ENCODE measurements at places on chromosomes 1 and 21.

GRCh38 chr1:13779930-13780329 lies 79.9 kb downstream of the PRDM2 start:
- H3K27ac ChIP-seq: no peak overlapping the region
- no peak for DNase-seq
- no peak overlapping the region for H3K4me3 ChIP-seq
- H3K4me1 ChIP-seq: peaks cover 4% of the 10 kb centered on the region
- no peaks in the 10 kb centered on the region for H3K27me3 ChIP-seq

DNA sequence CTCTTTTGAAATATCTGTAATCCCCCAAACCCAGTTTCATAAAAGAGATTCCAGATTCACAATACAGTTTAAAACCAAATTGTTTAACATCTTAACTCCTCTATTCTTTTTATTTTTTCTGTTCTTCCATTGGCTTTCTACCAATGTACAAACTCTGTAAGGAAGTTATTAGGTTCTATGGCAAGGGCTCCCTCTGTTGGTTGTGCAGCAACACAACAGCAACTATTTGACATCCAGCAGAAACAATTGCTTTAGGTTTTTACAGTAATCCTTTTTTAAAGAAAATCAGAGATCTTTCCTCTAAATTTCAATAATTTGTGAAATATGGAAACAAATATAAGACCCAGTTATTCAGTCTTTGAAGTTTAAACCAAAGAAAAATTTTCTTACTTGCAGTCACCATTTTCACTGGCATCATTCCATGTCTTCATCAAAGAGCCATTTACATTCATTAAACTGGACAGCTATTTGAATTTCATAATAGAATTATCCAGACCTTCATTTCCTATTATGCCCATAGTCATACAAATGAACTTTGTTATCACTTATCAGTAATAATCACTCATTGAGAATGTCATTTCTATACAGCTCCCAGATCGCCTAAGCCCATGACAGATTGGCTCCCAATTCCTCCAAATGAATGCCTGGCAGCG lies 46.5 kb upstream of the RNF11 start:
- no peak overlapping the region for H3K4me3 ChIP-seq
- no peaks in the 10 kb centered on the region for H3K4me1 ChIP-seq
- no peak overlapping the region for H3K27ac ChIP-seq
- DNase-seq: no peak

GRCh38 chr1:36346741-36347370 lies 23.4 kb upstream of the EVA1B start:
- H3K4me1 ChIP-seq: peaks cover 40% of the 10 kb centered on the region
- DNase-seq: no peak
- H3K27me3 ChIP-seq: no peaks in the 10 kb centered on the region
- no peak overlapping the region for H3K4me3 ChIP-seq
- H3K27ac ChIP-seq: no peak overlapping the region
- peaks cover 66% of the 10 kb centered on the region for H3K36me3 ChIP-seq

DNA sequence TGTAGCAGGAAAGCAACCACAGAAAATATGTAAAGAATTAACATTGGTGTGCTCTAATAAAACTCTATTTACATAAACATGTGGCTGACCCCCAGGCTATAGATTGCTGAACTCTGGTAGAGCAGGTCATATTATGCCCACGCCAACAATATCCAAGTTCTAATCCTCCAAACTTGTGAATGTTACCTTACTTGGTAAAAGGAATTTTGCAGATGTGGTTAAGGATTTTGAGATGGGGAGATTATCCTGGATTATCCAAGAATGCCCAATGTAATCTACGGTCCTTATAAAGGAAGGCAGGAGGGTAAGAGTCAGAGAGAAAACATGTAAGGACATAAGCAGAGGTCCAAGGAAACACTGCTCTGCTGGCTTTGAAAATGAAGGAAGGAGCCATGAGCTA lies 201.0 kb downstream of the USH2A start:
- H3K4me1 ChIP-seq: no peaks in the 10 kb centered on the region
- H3K27ac ChIP-seq: no peak overlapping the region
- H3K4me3 ChIP-seq: no peak overlapping the region
- no peak for DNase-seq
- no peaks in the 10 kb centered on the region for H3K36me3 ChIP-seq

- H3K4me3 ChIP-seq: no peak overlapping the region
- H3K27ac ChIP-seq: no peak overlapping the region
- no peaks in the 10 kb centered on the region for H3K27me3 ChIP-seq
- no peaks in the 10 kb centered on the region for H3K4me1 ChIP-seq
- DNase-seq: no peak
These were observed 29.4 kb upstream of the SOD1 start for GRCh38 chr21:31629972-31630711.

GRCh38 chr1:226549094-226549936 lies 751 bp downstream of the STUM start:
- H3K27me3 ChIP-seq: no peaks in the 10 kb centered on the region
- peak overlapping the region; percentile 78 for H3K27ac ChIP-seq
- no peaks in the 10 kb centered on the region for H3K36me3 ChIP-seq
- H3K4me3 ChIP-seq: peak overlapping the region; percentile 69
- H3K4me1 ChIP-seq: peaks cover 34% of the 10 kb centered on the region

DNA sequence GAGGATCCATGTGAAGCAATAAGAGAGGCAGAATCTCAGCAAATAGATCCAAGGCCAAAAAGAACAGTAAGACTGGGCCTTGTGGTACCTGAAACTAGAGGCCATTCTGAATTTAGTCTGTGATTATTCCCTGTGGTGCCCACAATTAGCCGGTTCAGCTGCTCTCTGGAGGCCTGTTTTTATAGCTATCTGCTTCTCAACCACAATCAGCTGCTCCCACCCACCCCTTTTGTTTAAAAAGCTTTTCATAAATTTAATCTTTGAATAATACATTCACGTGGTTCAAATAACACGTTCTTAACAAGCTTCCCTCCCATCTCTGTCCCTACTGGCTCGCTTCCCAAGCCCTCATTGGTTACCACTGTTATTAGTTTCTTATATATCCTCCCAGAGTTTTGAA lies 18.0 kb downstream of the UBE2T start:
- no peak for DNase-seq
- H3K4me1 ChIP-seq: no peaks in the 10 kb centered on the region
- no peaks in the 10 kb centered on the region for H3K27me3 ChIP-seq
- H3K4me3 ChIP-seq: no peak overlapping the region
- H3K36me3 ChIP-seq: peaks cover 14% of the 10 kb centered on the region
- H3K27ac ChIP-seq: no peak overlapping the region

- H3K36me3 ChIP-seq: no peaks in the 10 kb centered on the region
- no peak for DNase-seq
- H3K4me3 ChIP-seq: no peak overlapping the region
- H3K27me3 ChIP-seq: no peaks in the 10 kb centered on the region
- H3K4me1 ChIP-seq: no peaks in the 10 kb centered on the region
These were observed 11.1 kb upstream of the MEF2D start for GRCh38 chr1:156511644-156512043.

- no peak overlapping the region for H3K4me3 ChIP-seq
- no peak overlapping the region for H3K27ac ChIP-seq
- H3K4me1 ChIP-seq: no peaks in the 10 kb centered on the region
- H3K27me3 ChIP-seq: peaks cover 10% of the 10 kb centered on the region
These were observed 73.4 kb upstream of the PGBD5 start for GRCh38 chr1:230499496-230499895.

DNA sequence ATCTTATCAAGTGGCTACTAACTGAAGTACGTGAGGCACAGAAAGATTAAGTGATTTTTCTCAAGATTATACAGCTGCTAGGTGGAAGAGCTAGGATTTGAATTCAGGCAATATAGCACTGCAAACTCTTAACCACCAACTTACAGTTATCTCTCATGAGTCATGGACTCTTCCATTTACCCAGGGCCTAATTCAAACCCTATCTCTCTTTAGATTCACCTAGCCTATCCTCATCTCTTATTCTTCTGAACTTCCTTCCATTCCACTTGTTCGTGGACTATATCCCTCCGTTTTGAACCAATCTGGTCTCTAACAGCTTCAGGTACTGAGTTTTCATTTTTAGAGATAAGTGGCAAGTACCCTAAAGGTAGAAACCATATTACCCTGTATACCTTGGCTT lies 92.8 kb upstream of the DMRTA2 start:
- no peak for DNase-seq
- H3K4me3 ChIP-seq: no peak overlapping the region
- no peaks in the 10 kb centered on the region for H3K4me1 ChIP-seq
- H3K27ac ChIP-seq: no peak overlapping the region

DNA sequence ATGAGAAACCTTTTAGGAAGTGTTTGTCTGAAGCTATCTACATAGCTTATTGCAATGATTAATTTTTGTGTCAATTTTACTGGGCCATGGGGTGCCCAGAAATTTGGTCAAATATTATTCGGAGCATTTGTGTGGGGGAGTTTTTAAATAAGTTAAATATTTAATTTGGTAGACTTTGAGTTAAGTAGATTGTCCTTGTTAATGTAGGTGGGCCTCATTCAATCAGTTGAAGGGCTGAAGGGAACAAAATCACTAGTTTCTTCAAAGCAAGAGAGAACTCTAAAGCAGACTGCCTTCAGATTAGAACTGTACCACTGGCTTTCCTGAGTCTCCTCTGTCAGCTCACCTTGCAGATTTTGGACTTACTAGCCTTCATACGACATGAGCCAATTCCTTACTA lies 1008.6 kb upstream of the ADAMTS5 start:
- no peak for DNase-seq
- H3K36me3 ChIP-seq: no peaks in the 10 kb centered on the region
- H3K27me3 ChIP-seq: no peaks in the 10 kb centered on the region
- no peak overlapping the region for H3K27ac ChIP-seq
- no peak overlapping the region for H3K4me3 ChIP-seq
- H3K4me1 ChIP-seq: no peaks in the 10 kb centered on the region

DNA sequence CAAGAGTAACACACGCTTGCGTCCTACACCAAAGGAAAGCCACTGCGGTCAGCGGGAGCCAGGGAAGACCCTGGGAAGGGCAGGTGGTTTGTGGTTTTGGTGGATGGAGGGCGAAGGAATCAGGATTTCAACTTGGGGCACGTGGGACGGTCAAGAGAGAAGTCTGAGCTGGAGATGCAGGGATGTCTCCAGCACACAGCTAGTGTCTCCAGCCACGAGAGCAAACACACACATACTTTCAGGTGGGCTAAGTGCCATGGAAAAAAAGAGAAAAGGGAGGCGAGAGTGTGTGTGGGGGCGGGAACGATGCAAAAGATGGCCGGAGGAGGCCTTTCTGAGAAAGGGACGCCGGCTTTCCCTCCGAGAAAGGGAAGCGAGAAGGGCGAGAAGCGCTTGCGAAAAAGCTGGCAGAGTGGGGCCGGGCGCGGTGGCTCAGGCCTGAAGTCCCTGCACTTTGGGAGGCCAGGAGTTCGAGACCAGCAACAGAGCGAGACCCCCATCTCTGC lies 1.4 kb upstream of the SRRM1 start:
- no peaks in the 10 kb centered on the region for H3K4me1 ChIP-seq
- H3K27me3 ChIP-seq: no peaks in the 10 kb centered on the region
- H3K36me3 ChIP-seq: peaks cover 3% of the 10 kb centered on the region
- peak overlapping the region; percentile 98 for H3K27ac ChIP-seq
- peak; percentile 74 for DNase-seq

- no peak overlapping the region for H3K4me3 ChIP-seq
- H3K27ac ChIP-seq: no peak overlapping the region
- no peaks in the 10 kb centered on the region for H3K36me3 ChIP-seq
- no peaks in the 10 kb centered on the region for H3K27me3 ChIP-seq
- no peaks in the 10 kb centered on the region for H3K4me1 ChIP-seq
These were observed 72.8 kb upstream of the CD55 start for GRCh38 chr1:207248544-207249198.

DNA sequence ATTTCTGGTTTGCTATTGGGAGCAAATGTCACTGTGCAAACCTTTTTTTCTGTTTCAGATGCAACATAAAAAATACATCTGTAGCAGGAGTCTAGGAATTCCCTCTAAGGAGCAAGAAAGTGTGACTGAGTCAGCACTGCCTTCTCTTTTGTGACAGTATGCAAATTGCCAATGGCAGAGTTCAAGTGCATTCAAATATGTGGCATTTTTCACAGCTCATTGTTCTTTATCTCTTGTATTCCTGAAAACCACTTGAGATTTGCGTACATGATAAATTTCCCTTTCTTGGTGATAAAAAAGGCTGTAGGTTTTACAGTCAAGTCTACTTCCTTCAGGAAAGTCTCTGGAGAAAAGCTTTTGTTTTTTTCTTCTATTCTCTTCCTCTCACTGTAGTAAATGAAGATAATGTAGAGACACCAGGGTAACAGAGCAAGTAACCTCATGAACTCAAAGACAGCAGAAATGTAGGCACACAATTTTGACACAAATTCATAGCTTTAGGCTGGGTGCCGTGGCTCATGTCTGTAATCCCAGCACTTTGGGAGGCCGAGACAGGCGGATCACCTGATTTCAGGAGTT lies 129.7 kb upstream of the L1TD1 start:
- H3K4me3 ChIP-seq: no peak overlapping the region
- H3K27me3 ChIP-seq: no peaks in the 10 kb centered on the region
- no peaks in the 10 kb centered on the region for H3K4me1 ChIP-seq
- H3K27ac ChIP-seq: peak overlapping the region; percentile 22
- H3K36me3 ChIP-seq: no peaks in the 10 kb centered on the region

- no peak for DNase-seq
- H3K4me3 ChIP-seq: no peak overlapping the region
- no peaks in the 10 kb centered on the region for H3K4me1 ChIP-seq
These were observed 13.9 kb downstream of the BSND start for GRCh38 chr1:55012661-55013060.

Data from tibial artery (tissue), 4 donors.